ENCODE measurements at places on chromosomes 7 and 10.

DNA sequence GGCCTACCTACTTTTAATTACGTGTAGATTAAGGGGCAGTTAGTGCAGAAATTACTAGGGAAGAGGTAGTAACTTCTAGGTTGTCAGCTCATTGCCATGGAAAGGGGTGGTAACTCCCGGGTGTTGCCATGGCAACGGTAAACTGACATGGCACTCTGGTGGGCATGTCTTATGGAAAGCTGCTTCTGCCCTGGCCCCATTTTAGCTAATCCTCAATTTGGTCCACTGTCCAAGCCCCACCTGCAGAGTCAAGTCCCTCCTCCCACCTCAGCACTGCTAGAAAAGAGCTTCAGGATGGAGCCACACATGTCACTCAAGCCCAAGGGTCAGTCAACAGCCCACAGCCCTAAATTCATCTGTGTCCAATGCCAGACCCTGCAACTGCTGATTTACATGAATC is 7.5 kb upstream of the ZKSCAN1 start:
- DNase-seq, result no peak

DNA sequence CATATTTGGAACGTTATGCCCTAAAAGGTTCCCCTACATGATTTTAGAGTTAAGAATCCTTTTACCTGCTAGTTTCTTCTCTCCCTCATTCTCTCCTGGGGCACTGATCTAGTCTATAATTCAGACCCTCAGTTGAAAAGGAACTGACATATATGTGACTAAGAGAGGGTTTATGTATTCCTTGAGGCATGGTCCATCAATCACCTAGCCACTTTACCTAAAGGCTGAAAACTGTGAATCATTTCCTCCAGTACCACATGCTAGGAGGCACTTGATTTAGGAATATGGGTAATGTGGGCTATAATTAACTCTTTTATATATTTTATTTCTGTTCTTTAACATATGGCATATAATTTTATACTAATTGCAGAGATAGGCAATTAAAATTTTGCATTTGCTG is 303.5 kb downstream of the BBS9 start:
- DNase-seq, result no peak

- no peak for DNase-seq
These were observed 30.9 kb downstream of the CALML5 start for GRCh38 chr10:5468262-5469106.

DNA sequence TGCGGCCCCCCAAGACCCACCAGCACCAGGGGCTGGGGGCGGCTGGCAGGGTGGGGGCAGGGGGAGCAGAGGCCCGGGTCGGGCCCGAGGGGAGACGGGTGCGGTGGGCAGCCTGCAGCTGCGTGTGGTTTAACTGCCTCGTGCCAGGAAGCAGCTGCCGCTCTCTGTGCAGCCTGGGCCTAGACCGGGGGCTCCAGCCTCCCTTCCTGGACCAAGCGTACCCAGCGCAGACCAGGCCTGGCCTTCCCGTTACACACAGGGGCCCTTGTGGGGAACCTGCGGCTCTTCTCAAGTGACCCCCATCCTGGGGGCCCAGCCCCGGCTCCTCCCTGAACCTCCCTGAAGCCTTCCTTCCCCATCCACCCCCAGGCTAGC is 6.6 kb upstream of the INTS1 start:
- DNase-seq, result no peak

DNA sequence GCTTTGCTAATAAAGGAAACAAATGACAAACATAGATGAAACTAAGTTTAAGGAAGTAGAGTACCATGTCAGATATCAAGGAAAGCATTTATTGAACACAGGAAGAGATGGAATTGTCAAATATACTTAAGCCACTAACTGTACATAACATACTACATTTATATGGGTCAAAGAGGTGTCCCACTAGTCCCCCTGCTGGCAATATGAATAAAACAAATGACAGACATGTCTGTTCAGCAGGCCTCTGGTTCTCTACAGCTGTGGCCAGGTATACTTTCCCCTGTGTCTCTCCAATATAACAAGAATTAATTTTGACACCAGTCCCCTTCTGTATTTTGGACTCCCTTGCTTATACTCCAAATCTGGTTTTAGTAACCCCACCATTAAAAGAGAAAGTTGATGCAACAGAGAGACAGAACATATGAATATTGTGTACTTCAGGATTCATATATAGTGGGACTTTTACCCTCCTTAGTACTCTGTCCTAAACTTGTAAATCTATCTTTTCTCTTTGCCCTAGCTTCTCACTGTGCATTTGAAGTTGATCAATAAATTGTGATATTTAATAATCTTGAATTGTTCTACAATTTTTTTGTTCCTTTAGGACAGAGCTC is 42.9 kb downstream of the CD36 start:
- DNase-seq, result peak; percentile 63

DNA sequence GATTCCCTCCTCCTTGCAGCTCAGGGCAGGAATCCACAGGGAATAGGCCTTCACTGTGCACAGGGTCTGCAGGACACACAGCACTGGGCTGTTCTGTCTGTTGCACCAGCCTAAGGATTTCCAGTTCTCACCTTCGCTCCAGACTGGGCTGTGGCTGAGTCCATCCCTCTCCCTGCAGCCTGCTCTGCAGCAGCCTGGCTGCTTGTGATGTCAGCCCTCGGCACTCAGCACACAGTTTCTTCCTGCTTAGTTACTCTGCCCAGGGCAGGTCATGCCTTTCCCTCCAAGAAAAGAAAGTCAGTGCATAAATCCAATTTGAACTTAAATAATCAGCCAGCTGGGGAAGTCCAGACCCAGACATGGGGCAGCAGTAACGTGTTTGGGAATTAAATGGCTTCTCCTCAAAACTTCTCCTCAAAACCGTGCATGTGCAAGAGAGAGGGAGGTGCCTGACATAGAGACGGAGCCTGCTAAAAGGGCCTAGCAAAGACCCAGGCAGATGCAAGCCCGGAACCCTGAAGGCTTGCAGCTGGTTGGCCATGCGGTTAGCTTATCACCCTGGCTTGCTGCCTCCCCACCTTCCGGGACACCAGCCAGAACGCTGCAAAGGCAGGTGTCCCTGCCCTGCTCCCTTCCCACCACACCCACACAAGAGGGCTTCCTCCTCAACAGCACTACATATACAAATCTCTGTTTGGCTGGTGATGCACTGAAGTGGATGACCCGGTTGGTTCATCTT is 10.9 kb upstream of the GDF2 start:
- DNase-seq, result peak; percentile 16

DNA sequence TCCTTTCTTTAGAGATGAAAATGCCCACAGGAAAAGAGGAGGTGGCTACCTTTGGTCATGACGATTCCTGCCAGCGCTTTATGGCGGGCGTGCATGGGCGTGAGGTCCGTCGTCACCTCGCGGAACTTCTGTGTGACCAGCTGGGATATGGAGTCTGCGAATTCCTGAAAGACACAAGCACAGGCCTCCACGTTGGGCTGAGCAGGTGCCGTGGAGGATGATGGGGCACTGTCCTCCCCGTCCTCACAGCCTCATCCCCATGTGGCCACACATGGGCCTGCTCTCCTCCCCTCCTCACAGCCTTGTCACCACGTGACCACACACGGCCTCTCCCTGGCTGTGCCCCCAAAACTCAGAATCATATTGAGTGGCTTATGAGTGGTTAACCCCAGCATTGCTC is 214.7 kb downstream of the WDR37 start:
- no peak for DNase-seq

GRCh38 chr7:28755255-28755654 is 202.9 kb downstream of the TRIL start:
- no peak for DNase-seq

DNA sequence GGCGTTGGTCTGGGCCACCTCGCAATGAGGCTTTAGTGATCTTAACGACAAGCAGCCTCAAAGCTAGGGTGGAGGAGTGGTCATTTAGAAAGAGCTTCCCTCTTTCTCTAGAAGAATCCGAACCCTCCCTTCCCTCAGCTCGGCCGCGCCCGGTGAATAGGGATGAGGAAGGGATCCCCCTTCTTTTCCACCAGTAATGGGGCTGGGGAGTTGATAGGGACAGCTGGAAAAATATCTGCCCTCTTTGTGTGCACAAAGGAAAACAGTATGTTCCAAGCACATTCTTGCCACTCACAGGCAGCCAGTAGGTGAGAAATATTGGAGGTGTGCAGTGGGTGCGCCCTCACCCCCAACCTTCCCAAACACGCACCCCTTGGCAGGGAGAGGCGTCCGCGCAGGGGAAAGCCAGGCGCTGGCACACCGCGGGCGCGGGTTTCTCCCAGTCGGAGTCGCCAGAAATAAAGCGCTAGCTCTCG is 6.5 kb downstream of the DLX5 start:
- no peak for DNase-seq

DNA sequence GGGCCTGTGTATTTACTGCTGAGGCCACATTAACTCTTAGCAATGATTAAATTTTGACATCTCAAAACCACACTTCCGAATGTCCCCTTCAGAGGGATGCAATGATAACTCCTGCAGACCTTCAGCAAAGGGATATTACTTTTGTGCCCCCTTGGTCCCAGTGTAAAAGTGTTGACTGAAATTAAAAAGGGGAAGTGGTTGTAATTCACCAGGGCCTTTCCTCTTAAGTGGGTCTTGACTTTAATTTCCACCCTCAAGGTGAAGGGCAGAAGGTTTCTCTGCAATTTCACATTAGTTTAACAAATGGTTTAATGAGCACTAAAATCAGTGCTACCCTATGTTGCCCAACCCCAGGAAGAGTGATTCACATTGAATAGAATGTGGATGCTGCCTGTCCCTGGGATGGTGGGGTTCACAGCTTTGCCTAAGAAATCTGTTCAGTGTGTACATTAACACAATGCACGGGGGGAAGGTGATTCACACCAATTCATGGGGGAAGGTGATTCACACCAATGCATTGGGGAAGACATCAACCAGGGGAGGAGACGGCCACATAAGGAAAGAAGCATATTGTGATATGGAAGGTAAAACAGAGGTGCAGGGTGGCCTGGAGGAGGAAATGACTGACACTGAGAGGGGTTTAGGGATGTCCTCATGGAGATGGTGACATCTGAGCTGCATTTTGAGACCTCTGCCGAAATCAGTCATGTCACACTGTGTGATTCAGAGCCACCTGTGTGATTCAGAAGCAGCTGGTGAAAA is 19.4 kb upstream of the TNS3 start:
- DNase-seq, result no peak

DNA sequence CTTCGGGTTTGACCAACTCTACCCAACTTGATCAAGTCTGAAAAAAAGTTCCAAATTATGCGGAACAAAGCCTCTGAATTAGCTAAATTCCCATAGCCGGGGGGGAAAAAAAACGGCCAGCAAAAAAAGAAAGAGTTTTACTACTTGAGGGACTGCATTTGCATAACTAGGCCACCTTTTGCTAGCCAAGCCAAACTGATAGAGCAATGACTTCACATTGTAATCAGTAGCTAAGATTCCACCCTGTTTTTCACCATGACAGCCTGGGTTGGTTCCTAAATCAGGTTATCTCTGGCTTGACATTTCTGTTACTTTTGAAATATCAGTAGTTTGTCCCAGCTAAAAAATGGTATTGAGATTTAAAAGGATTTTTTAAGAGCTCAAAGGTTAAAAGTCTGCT is 31.4 kb upstream of the CREB3L2 start:
- no peak for DNase-seq

DNA sequence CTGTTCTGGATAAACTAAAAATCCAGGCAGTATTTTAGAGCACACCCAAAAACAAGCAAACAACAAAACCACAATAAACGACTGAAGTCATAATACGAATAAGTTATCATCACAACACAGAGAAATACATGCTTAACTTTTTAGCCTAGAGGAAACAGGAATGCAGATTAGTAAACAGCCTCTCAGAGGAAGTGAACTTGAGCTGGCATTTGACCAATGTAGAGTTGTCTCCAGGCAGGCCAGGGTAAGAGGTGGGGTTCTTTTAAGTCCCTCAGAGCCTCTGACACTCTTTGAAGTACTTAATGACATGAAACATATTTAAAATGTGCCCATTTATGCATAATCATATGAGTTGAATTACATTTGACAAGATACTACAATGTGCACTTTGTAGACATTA is 43.3 kb upstream of the PLXDC2 start:
- no peak for DNase-seq

DNA sequence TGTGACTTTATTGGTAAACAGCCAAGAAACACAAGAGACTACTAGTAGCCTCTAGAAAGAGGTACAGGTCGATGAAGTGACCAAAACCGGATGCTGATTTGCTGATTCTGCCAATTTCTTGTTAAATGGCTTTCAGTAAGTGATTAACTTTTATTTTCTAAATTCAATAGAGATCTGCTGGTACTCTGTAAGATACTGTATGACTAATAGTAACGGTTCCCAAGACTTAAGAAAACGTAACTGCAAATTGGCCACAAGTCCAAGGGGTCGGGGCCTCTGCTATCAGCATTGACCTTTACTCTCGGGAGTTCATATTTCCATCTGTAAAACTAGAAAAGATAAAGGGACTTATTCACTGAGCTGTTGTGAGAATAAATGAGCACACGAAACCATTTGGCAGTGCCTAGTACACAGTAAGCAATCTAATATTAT is 1.4 kb downstream of the FAM3C start:
- DNase-seq, result no peak

DNA sequence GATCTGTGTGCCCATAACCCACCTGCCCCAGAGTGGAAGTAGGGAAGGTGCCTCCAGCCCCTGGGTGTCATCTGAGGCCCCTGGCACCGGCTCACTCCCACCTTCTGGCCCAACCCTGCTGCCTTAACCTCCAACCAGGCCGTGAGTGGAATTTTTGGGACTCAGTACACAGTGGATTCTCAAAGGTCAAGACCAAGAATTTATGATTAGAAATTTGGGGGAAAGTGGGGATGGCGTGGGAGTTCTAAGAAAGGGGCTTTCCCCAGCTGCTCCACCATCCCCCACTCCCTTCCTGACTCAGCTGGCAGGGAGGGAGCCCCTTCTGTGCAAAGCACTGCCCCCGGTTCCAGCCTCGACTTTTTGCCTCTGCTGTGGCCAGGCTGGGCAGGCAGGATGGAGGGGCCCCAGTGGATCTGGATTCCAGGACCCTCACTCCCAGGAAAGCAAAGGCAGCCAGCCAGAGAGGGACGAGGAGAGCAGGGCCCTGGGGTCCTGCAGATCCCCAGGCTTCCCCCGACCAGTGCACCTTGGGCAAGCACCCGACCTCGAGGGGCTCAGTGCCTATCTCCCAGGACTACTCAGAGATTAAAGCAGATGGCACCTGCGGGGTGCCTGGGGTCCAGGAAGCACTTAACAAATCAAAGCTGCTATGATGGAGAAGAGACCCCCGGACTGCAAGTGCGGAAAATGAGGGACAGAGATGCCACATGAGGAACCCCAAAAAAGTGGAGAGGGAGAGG is 12.8 kb downstream of the SPOCK2 start:
- DNase-seq, result no peak

DNA sequence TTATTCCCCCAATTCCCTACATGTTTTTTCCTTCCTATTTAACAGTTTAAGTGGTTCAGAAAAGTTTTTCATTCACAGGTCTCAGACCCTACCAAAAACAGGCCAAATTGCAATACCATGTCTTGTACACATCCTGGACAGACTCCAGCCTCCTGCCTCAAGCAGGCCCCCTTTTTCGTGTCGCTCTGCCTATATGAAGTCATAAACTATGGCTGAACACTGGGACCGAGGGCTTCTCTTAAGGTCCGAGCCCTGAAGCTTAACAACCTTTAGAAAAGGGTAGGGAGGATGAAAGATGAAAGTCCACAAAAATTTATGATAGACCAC is 1.4 kb downstream of the FBXW4 start:
- no peak for DNase-seq
